Spinal cord (tissue), 10 donors: ENCODE measurements at places on chromosomes 1 and 21. TPM values are rescaled to one million over a fixed set of nuclear protein-coding genes. Genes with fewer than 3 reads are reported as not detected.
A peak's percentile ranks its signal among the peaks of the same experiment; 100 is the strongest.

DNA sequence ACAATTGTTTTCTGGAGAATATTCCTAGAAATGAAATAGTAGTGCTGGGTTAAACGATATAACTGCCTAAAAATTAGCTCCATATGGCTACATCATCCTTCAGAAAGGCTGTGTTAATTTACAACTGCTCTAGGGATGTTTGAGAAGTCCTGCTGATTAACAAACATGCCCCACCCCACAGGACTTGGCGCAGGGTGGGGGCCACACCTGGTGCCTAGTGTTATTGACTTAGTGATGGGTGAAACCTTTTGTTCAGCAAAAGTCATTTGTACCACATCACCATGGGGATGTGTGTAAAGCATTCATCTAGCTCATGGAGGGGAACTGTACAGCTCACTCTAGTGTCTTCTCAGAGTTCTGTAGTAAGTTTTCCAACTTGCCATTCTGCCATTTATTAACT lies 492.8 kb downstream of the CAMTA1 start:
- H3K4me3 ChIP-seq = no peak overlapping the region
- no peak overlapping the region for H3K27ac ChIP-seq
- H3K27me3 ChIP-seq = no peaks in the 10 kb centered on the region
- H3K4me1 ChIP-seq = peaks cover 14% of the 10 kb centered on the region

Gene RNASEL
- 18.3 TPM for total RNA-seq

GRCh38 chr1:16048573-16049189 lies 5.1 kb downstream of the CLCNKB start:
- H3K4me1 ChIP-seq = peaks cover 14% of the 10 kb centered on the region
- no peaks in the 10 kb centered on the region for H3K36me3 ChIP-seq
- peak; percentile 23 for DNase-seq
- H3K27ac ChIP-seq = no peak overlapping the region
- peaks cover 3% of the 10 kb centered on the region for H3K27me3 ChIP-seq

Gene ANGPTL3
- not detected for total RNA-seq

DNA sequence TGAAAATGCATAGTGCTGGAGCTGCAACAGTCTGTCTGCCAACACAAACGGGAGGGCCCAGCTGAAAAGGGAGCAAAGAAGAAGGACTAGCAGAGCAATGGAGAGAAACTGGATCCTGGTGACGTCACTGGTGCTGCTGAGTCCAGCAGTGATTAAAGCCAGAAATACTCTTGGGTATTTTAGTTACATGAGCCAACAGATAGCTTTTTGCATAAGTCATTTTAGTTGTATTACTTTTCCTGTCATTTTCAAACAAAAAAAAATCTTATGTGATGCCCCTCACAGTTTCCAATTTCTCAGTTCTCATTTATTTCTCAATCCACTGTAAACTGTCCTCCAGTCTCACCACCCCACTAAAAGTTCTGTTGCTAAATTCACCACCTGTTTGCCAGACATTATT lies 38.7 kb upstream of the NEK7 start:
- no peak overlapping the region for H3K27ac ChIP-seq
- no peaks in the 10 kb centered on the region for H3K27me3 ChIP-seq
- no peaks in the 10 kb centered on the region for H3K4me1 ChIP-seq
- H3K36me3 ChIP-seq = no peaks in the 10 kb centered on the region
- no peak for DNase-seq
- no peak overlapping the region for H3K4me3 ChIP-seq

DNA sequence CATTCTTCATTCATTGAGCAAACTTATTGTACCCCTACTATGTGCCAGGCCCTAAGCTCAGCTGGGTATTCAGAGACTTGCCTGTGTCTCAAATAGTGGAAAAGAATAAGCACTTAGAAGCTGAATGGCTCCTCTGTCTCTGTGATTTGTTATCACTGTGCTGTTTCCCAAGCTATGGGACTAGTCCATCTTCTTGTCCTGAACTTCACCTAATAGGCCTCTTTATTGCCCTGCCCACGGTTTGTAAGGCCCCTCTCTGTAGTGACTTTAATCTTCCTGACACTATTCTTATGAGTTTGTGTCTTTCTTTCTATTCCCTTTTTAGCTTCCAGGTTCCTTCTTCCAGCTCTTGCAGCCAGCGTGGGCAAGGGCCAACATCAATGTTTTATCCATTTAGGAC lies 85.4 kb upstream of the LPGAT1 start:
- no peak for DNase-seq
- H3K27me3 ChIP-seq = no peaks in the 10 kb centered on the region
- H3K36me3 ChIP-seq = no peaks in the 10 kb centered on the region
- peaks cover 5% of the 10 kb centered on the region for H3K4me1 ChIP-seq
- H3K4me3 ChIP-seq = no peak overlapping the region

Gene KLHDC7A
- total RNA-seq = 5.3 TPM

- H3K27ac ChIP-seq = no peak overlapping the region
- DNase-seq = no peak
- H3K4me3 ChIP-seq = no peak overlapping the region
- H3K4me1 ChIP-seq = no peaks in the 10 kb centered on the region
- no peaks in the 10 kb centered on the region for H3K36me3 ChIP-seq
These were observed 54.7 kb downstream of the LHX8 start for GRCh38 chr1:75188892-75189291.

GRCh38 chr1:26302733-26303405 lies 3.6 kb downstream of the UBXN11 start:
- H3K27ac ChIP-seq = no peak overlapping the region
- H3K4me1 ChIP-seq = peaks cover 9% of the 10 kb centered on the region
- H3K4me3 ChIP-seq = no peak overlapping the region
- no peaks in the 10 kb centered on the region for H3K27me3 ChIP-seq

Gene TCHHL1
- not detected for total RNA-seq

Gene FCRL2
- total RNA-seq = not detected

DNA sequence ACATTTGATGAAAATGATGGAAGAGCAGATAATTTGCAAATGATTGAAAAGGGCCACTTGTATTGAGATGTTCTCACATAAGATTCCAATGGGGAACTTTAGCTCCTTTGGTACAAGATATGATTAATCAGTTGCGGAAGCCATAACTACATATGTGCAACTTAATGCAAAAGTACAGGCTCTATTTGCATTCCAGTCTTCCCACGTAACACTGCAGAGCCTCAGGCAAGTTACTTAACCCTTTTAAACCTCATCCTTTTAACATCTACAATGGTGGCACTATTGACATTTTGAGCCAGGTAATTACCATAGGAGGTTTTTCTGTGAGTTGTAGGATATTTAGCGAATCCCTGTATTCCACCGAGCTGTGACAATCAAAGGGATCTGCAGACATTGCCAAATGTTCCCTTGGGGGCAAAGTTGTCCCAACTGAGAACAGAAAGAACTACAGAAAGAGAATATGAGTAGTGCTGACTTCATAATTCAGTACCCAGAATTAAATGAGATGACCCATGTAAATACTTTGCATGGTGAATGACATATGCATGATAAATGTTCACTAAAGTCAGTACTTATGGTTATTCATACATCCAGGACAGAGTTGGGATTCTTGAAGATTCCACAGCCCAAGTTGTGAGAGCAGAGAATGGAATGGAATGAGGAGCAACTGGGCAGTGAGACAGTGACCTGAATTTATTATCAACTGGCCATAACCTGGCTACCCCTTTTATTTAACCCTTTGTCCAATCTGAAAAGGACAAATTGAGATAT lies 62.6 kb downstream of the SPAG17 start:
- H3K4me1 ChIP-seq = no peaks in the 10 kb centered on the region
- H3K4me3 ChIP-seq = no peak overlapping the region
- H3K27me3 ChIP-seq = no peaks in the 10 kb centered on the region

DNA sequence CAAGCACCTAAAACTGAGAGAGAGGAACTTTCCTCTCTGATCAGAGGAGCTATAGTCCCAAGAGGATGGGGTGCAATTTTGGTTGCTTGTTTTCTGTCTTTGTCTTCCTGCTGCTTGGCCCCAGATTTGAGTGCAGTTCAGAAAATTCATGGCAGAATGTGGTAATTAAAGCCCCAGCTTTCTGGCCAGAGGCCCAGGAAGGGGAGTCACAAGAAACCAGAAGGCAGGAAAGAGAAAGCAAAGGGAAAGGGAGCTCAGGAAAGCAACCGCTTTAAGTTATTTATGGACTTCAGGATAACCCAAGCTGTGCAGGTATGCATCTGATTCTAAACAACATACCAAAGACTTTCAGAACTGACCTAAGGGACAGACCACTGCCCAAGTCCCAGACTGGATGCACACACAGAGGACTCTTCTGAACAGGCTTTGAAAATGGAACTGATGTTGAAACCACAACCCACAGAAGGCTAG lies 88.8 kb downstream of the ST3GAL3 start:
- H3K4me3 ChIP-seq = no peak overlapping the region
- DNase-seq = peak; percentile 83
- H3K4me1 ChIP-seq = peaks cover 5% of the 10 kb centered on the region
- H3K27me3 ChIP-seq = no peaks in the 10 kb centered on the region

DNA sequence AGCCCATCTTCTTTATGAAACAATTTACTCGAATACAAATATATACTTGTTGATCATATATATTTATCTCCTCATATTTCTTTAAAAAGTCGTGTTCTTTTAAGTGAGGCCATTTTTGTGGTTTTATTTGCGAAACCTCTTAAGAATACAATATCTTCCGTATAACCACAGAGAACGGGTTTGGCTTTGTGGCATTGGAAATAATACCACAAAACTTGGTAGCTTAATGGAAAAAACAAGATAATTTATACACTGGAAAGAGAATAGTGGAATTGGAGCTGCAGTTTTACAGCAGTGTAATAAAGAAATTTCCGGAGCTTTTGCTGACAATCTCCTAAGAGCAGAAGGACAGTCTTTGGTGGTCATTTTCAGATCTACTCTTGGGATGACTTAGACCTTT lies 29.4 kb downstream of the PTGFR start:
- H3K27me3 ChIP-seq = no peaks in the 10 kb centered on the region
- H3K36me3 ChIP-seq = no peaks in the 10 kb centered on the region
- DNase-seq = no peak

DNA sequence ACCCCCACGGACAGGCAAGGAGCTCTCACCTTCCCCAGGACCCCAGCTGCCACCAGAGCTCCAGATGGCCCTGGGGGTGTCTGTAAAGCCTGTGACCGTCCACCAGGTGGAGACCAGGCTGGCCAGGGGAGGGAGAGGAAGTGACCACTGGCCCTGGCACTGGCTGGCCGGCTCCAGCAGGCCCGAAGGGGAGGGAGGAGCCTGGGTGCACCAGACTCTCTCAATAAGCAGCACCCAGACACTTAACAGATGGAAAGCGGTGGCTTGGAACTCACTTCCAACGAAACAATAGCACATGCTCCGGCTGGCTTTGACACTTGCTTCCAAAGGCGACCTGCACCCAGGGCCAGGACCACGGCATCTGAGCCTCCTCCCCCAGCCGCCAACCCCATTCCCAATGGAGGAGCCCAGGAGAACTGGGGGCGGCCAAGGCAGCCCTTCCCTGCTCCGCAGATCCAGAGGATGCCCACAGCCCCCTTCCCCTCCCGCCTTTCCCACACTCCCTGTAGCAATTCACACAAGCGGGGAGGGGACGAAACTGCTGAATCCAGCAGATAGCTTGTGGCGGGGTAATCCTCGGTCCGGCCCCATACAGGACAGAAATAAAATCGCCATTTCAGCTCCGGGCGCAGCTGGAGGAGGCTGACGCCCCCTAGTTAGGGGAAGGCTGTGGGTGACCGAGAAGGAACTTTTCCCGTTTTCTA lies 742 bp upstream of the PDE9A start:
- H3K4me3 ChIP-seq = peak overlapping the region; percentile 53
- H3K4me1 ChIP-seq = peaks cover 65% of the 10 kb centered on the region
- H3K27me3 ChIP-seq = no peaks in the 10 kb centered on the region
- H3K36me3 ChIP-seq = peaks cover 17% of the 10 kb centered on the region
- DNase-seq = peak; percentile 89
- peak overlapping the region; percentile 91 for H3K27ac ChIP-seq

- peak; percentile 35 for DNase-seq
- H3K4me3 ChIP-seq = no peak overlapping the region
- H3K4me1 ChIP-seq = peaks cover 10% of the 10 kb centered on the region
- no peaks in the 10 kb centered on the region for H3K27me3 ChIP-seq
- H3K36me3 ChIP-seq = no peaks in the 10 kb centered on the region
These were observed 81.0 kb downstream of the MIS18A start for GRCh38 chr21:32197896-32198295.

- H3K4me3 ChIP-seq = no peak overlapping the region
- H3K36me3 ChIP-seq = no peaks in the 10 kb centered on the region
- no peaks in the 10 kb centered on the region for H3K27me3 ChIP-seq
- H3K4me1 ChIP-seq = no peaks in the 10 kb centered on the region
- no peak overlapping the region for H3K27ac ChIP-seq
These were observed 159.5 kb upstream of the KCTD3 start for GRCh38 chr1:215407575-215407974.

Gene LCE3A
- total RNA-seq = not detected
